ENCODE measurements at places on chromosomes 5 and 9.

GRCh38 chr9:18564018-18564880 is 90.3 kb downstream of the ADAMTSL1 start:
- DNase-seq = no peak

DNA sequence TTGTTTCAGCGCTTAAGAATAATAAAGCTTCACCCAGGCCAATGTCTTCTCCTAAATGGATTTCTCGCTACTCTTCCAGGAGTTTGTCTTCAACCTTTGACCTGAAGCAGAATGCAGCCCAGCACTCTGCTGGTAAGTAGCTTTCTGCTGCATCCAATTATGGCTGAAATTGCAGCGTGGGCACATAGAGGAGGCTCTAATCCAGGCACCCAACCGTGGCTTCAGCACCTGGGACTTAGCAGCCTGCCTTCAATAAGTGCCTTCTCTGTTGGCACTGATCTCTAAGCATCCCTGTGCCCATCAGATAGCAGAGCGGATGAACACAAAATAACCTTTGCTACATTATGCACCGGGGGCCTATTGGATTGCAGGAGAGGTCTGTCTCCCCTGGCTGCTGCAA is 105.2 kb downstream of the TRIM32 start:
- DNase-seq = no peak

GRCh38 chr5:3600106-3601060 is 4.8 kb downstream of the IRX1 start:
- DNase-seq = peak; percentile 67

- DNase-seq = peak; percentile 100
Measured at GRCh38 chr9:127561491-127562278, 50.4 kb upstream of the STXBP1 start.

DNA sequence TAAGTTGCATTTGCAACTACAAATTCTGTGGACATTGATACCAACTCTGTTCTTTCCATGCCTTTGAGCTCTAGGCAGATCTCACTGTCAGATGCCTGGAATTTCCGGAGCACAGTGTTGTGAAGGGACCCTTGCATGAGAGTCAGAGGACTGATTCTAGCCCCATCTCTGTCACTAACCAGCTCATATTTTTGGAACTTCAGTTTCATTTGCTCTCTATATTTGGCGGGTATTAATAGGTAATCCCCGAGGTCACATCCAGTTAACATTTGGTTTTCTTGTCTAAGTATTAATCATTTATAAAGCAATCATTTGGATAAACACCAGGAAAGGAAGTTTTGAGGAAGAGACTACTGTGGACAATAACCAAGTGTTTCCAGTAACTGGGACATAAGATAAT is 115.7 kb downstream of the MAN2A1 start:
- DNase-seq = no peak

- DNase-seq = no peak
Measured at GRCh38 chr9:71052287-71052686, 69.1 kb downstream of the TRPM3 start.

DNA sequence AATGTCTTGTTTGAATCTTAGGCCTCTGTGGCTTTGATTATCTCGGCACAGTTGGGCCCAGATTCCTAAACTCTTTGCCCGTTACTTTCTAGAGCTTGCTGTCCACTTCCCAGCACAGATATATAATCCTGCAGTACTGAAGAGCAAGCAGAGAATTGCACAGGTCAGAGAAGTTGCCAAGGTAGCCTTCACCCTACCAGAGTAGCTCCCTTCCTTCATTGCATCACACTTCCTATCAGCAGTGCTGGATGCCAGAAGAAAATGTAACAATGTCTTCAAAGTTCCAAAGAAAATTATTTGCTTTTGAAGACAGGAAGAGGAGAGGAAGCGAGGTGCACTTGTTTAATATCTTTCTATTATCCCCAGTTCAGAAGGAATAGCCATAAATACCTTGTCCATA is 38.1 kb upstream of the SPATA31D4 start:
- DNase-seq = no peak

GRCh38 chr9:136399176-136400037 is 563 bp downstream of the SNAPC4 start:
- DNase-seq = peak; percentile 51

GRCh38 chr5:55923177-55923771 is 71.5 kb downstream of the IL6ST start:
- peak; percentile 69 for DNase-seq

- DNase-seq = no peak
Measured at GRCh38 chr5:92544036-92544435, 1037.0 kb downstream of the NR2F1-AS1 start.

DNA sequence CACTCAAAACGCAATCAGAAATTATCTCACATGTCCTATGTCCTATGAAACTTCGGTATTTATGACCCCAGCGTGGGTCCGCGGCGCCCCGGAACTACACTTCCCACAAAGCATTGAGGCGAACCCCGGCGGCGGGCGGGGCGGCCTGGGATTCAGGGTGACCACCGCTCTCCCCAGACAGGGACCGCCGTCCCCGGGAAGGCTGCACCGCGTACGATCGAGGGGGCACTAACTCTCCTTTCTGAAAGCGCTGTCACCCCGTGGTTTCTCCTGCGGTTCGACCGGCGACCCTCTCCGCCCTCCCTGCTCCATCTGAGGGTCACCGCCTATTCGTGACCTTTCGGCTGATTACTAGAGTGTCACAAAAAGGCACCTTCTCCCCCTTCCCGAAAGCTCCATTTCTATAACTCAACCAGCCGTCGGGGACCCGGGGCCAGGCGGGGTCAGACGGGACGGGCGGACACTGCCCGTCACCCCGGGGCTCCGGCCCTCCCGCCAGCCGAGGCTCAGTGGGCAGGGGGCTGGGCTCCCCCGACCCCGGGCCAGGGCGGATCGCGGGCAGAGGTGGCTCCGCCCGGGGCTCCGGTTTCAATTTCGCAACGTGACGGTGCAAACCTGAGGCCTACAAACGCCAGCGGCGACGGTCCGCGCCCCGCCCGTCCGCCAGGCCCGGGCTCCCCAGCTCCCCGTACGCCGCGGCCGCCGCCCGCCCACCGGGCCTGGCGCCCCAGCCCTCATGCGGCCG is 1.3 kb downstream of the ECPAS start:
- DNase-seq = peak; percentile 85

DNA sequence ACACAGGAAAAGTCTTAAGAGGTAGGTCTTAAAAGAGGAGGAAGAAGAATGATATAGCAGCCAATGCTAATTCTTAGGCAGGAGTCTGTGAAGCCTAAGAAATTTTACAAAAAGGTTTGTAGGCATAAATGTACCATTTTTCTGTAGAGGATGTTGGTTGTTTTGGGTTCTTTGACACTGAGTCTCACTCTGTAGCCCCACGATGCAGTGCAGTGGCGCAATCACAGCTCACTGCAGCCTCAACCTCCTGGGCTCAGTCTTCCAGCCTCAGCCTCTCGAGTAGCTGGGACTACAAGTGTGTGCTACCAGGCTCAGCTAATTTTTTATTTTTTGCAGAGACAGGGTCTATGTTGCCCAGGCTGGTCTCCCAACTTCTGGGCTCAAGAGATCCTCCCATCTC is 37.7 kb upstream of the RNF38 start:
- DNase-seq = no peak

GRCh38 chr5:60260658-60261057 is 367.1 kb upstream of the PDE4D start:
- no peak for DNase-seq

DNA sequence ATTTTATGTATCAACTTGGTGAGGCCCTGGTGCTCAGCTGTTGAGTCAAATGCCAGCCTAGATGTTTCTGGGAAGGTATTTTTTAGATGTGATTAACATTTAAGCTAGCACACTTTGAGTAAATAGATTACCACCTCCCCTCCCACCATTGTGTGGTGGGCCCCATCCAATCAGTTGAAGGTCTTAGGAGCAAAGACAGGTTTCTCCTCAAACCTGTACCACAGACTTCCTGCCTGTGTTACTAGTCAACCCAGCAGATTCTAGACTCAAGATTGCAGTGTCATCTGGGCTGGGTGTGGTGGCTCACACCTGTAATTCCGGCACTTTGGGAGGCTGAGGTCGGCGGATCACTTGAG is 33.8 kb downstream of the MRPL36 start:
- no peak for DNase-seq

DNA sequence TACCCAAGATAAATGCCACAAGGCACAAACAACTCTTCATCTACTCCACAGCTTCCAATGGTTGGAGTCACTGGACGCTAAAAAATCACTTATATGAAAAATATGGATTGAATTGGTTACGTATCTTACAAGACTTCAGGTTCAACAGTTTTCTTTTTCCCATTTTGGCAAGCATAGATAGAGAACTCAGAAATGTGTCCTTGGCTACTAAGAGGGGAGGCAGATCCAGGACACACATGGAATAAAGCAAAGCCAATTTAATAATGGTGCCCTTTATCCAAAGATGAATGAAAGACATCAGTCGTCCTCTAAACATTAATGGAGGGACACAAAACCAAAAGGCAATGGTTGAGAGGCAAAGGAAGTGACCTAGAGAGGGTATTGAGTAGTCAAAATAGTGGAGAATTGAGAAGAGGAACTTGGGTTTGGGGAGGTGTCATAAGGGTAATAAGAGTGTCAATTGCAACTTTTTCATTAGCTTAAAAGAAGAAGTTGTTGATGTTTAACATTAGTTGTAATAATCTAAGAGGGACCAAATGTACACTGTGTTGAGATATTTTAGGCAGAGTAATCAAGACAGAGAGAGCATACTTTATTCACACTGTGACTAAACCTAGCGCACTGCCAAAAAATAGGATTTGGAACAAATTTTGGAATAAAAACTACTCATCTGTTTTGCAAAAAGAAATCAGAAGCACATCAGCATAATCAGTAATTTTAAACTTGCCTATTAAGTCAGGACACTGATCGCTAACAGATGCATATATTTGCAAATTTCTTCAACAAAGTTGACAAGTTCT is 308.2 kb downstream of the ARL15 start:
- DNase-seq = no peak

DNA sequence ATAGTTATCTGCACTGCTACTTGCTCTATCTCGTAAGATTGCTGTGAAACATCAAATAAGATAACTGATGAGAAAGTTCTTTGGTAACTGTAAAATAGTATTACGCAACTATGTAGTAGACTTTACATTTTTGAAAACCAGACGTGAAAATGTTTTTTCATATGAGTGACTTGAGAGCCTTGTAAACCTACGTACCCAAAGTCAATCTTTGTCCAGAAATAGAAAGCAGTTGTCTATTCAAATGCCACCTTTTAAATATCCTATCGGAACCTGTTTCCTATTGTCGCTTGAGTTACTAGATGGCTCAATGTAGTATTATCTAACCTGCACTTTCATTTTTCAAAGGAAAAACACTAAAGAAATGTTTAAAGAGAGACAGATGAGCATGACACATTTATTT is 1.6 kb downstream of the FNIP1 start:
- no peak for DNase-seq

DNA sequence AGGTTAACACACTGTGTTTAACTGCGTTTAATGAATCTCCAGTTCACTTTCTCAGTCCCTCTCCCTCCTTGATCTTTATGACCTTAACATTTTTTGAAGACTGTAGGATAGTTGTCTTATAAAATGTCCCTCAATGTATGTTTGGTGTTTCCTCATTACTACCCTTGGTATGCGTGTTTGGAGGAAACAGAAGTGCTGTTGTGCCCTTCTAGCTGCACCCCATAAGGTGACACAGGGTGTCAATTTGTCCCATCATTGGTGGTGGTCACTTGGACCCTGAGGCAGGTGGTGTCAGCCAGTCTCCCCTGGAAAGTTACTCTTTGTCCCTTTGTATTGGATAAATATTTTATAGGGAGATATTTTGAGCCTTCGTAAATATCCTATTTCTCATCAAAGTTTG is 52.3 kb downstream of the RAD23B start:
- no peak for DNase-seq
